NK-92 treated with Interleukin-12 subunit alpha and Interleukin-12 subunit beta, amount 100 ng/mL, for 24 hours (cell line): ENCODE measurements at places on chromosomes 2 and 18.

- DNase-seq: peak; percentile 5
Measured at GRCh38 chr2:179410552-179411356, 146.1 kb upstream of the SESTD1 start.

DNA sequence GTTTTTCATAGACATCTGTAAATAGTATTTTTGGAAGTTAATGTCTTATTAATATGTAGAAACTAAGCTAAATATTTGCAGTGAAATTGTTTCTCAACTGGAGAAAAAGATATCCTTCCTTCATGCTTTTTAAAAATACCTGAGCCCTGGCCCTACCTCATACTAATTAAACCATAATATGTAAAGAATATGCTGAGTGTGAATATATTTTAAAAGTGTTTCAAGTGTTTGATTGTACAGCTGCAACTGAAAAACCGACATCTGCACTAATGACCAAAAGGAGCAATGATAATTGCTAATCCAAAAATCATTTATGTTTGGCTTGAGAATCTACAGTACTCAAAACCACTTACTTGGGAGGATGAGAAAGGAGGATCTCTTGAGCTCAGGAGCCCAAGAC lies 156.7 kb downstream of the MBD5 start:
- no peak for DNase-seq

DNA sequence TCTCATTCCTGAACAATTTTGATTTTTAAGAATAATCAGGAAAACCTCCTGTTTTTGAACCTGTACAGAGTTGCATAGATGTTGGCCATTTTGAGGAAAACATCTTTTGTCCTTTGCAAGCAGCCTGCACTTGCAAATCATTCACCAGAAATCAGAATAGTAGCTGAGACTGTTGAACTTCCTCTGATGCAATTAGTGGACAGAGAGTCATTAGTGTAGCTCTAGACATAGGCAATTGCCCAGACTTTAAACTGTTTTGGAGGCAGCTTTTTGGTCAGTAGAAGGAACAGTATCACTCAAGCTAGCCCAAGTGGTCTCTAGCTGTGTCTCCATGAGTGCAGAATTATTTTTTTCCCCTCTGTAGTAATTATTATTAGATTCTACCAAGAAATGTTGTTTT lies 326.1 kb downstream of the PIK3C3 start:
- no peak for DNase-seq

DNA sequence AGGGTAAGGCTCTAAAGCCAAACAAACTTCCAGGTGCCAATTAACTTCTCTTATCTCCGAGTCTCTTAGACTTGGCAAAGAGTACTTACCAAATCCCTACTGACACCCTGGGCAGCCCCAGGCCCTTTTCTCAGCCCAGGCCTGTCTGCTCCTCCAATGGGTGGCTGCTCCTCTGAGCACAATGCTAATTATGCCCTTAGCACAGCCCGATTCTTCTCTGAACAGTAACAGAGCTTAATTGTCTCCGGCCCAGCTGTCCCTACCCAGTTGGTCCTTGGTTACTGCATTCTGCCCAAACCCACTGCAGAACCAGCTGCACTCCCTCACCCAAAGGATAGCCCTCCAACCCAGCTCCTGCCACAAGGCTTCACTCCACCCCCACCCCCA lies 110.3 kb downstream of the SMAD7 start:
- no peak for DNase-seq

DNA sequence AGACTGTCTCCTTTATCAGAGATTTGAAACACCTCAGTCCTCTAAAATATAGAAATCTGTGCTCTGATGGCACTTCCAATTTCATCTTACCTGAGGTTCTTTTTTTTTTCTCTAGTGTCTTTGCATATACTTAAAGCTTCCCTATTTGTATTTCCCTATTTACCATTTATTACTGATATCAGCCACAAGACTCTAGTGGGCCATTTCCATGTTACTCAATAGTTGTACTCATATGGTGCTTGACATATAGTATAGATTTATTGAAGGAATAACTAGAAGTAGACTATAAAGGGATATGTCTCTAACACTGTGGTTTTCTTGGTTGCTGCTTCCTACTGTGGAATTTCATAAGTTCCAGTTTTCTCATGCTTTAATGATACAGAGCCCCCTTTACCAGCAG lies 3.0 kb downstream of the RBM45 start:
- no peak for DNase-seq

GRCh38 chr2:201126308-201127151 lies 10.6 kb downstream of the CFLAR start:
- DNase-seq: no peak

DNA sequence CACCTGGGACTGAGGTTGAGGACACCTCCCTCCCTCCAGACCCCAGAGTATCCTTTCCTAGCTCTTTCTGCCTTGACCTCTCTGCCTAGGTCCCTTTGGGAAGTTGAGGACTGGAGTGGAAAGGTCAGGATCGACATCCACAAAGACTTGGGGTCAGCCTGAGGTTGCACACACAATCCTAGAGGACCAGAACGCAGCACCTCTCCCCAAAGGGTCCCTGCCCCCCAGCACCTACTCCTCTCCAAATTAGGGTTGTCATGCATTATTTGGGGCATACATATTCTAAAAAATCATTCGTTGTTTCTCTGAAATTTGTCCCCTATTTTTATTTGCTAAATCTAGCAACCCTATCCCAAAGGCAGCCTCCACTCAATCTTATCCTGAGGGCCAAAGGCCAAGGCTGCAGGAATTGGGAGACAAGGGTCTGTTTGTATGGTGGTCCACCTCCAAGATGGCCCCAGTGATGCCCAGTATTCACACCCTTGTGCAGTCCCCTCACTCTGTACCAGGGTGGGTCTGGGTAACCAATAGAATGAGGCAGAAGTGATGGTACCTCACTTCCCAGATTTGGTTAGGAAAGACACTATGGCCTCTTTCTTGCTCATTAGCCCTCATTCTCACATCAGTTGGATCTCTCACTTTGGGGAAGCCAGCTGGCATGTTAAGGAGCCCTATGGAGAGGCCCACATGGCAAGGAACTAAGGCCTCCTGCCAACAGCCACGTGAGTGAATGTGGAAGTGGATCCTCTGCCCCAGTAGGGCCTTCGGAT lies 3.5 kb upstream of the CHRNG start:
- no peak for DNase-seq

- no peak for DNase-seq
Measured at GRCh38 chr2:68995916-68996315, 17.1 kb upstream of the ANTXR1 start.

GRCh38 chr18:45834306-45834705 lies 8.8 kb downstream of the SIGLEC15 start:
- no peak for DNase-seq

DNA sequence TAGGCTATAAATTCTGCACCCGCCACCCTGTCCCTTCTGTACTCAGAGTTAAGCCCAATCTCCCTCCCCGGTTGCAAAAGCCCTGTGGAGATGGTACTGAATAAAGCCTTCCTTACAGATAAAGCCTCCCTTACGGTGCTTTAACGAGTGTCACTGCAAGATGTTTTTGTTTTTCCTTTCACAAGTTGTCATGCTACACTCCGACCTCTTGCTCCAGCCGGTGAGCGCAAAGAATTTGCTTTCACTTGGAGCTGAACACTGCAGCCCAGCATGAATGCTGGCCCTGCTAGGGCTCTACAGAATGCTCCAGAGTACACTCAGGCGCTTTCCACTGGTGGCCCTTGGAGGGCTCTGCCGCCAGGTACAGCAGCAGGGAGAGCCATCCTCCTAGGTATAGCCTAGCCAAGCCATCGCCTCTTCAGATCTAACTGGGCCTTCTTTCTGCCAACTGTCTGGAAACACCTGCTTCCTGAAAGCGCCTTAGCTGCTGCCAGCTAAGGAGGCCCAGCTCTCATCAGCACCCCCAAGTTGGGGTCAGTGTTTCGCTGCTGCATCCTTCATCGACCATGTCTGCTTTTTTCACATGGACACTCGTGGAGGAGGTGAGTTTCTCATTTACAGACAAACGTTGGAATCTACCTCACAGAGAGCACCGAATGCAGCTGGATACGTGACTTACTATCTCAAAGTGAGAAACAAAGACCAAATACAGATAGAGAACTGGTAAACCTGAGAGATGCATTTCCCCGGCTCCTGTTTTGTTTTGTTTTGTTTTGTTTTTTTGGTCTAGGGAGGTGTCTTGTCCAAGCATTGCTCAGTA lies 13.4 kb upstream of the CREG2 start:
- no peak for DNase-seq

DNA sequence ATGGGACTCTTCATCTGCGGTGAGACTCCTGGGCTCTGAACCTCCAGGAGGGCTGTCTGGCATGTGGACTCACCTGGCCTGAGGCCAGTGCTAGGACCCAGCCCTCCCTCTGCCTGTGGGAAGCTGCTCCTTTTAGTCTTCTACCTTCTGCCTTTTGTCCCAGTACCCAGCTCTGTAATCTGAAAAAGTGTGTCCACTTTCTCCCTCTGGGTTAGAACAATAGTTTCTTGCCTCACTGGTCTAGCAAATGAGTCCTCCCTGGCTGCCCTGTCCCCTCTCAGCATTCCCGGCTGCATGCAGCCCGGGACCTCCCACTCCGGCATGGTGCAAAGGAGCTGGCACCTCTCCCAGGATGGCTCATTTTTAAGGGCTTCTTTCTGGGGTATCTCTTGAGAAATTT lies 25.9 kb downstream of the GKN2 start:
- DNase-seq: no peak

GRCh38 chr18:48833701-48834412 lies 116.9 kb downstream of the SMAD7 start:
- peak; percentile 71 for DNase-seq

GRCh38 chr2:237875256-237876060 lies 16.0 kb downstream of the RAMP1 start:
- DNase-seq: no peak

GRCh38 chr2:30282721-30283120 lies 51.4 kb downstream of the LBH start:
- no peak for DNase-seq

DNA sequence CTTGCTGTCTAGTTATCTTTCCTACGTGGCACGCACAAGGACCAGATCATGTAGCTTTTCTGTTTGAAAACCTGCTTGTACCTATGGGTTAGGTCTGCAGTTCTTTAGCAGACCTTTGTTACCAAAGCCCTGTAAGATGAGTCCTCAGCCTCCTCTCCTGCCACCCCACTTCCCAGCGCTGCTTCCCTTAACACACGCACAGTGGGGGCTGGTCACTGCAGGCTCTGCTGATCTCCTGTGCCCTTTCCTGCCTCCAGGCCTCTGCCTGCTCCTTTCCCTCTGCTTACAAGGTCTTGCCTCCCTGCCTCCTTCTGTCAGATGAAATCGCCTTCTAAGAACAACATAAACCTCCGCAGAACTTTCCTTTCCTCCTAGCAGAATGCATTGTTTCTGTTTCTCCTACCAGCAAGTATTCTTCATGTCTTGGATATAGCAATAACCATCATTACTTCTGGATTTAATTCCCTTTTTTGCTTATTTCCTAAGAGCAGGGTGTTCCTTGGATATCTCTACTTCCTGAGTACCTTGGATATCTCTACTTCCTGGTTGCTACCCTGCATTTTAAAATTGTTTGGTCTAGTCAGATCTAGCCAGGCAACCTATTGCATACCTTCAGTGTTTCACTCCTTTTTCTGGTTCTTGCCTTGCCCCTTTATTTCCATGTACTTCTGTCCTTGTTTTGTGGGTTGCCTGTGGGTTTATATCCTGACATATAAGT lies 159.6 kb upstream of the ALPP start:
- no peak for DNase-seq

- DNase-seq: no peak
Measured at GRCh38 chr2:193743089-193743488, 1548.4 kb upstream of the TMEFF2 start.

- DNase-seq: no peak
Measured at GRCh38 chr2:161625314-161625919, 1.2 kb downstream of the SLC4A10 start.

- no peak for DNase-seq
Measured at GRCh38 chr2:6410313-6410712, 455.4 kb downstream of the CMPK2 start.

DNA sequence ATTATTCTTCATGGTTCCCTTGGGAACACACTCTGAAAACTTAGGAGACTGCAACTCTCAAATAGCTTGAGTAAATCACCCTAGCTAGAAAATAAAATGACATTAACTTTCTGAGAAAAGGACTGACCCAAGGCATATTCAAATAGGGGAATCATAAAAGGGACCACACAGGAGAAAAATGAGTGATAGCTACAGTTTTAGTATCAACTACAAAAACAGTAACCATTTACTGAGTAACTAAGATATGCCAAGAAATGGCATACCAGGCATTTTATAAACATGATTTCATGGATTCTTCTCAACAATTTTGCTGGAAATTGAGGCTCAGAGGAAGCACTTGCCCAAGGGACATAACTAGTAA lies 84.5 kb downstream of the AFF3 start:
- DNase-seq: no peak
